Suprapubic skin (tissue), 4 donors: ENCODE measurements at places on chromosomes 2 and 18. TPM values are rescaled to one million over a fixed set of nuclear protein-coding genes. Genes with fewer than 3 reads are reported as not detected.

DNA sequence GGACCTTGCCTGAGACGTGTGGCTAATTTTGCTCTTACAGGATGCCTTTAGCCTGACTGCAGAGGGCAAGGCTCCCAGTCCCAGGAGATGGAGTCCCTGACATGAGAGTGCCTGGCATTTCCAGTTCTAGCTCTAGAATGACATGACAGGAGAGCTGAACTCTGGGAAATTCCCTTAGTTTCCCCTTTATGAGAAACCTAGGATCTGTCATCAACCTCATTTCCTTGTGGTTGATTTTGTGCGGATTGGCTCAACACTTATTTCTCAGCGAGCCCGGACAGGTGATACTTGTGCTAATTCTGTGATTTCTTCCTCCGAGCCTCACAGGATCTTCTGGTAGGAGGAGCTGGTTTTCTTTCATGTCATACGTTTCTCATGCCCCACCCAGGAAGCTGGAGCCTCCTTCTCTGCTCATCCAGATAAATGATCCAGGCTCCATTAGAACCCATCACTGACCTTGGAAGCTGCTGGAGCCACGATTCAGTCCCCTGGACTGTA, at the start of gene IL36G:
Gene IL36G (plus strand): TSS at position 448 of the 498 bp plus-strand sequence. CDS start 633 bp downstream, outside the sequence.
- no peaks in the 10 kb centered on the region for H3K4me1 ChIP-seq
- H3K27ac ChIP-seq: no peak within 1 kb of the TSS
- DNase-seq: no peak

GRCh38 chr18:34866739-34867138, 156.6 kb downstream of the DTNA start:
- H3K4me3 ChIP-seq: no peak overlapping the region
- DNase-seq: no peak
- no peaks in the 10 kb centered on the region for H3K4me1 ChIP-seq
- H3K36me3 ChIP-seq: no peaks in the 10 kb centered on the region

DNA sequence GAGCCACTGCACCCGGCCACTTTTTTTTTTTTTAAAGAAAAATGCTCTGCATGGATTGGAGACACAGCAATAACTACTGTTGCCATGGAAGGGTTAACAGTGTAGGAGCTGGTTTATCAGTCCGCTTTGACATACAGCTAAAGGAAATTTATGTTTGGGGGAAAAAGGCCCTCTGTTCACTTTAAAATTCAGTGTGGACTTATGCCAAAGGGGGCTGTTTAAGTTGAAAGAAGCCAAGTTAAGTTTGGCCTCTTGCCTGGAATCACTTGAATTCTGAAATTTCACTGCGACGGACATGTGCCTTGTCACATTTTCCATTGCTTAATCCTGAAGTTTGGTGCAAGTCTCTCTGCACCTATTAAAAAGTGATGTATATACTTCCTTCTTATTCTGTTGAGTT, 3.1 kb downstream of the KCNE4 start:
- H3K36me3 ChIP-seq: no peaks in the 10 kb centered on the region
- peaks cover 6% of the 10 kb centered on the region for H3K27me3 ChIP-seq
- DNase-seq: no peak
- H3K27ac ChIP-seq: peak overlapping the region; percentile 77

- H3K36me3 ChIP-seq: no peaks in the 10 kb centered on the region
- H3K4me1 ChIP-seq: peaks cover 11% of the 10 kb centered on the region
Observed at GRCh38 chr2:61759005-61759404, 94.9 kb downstream of the FAM161A start.

DNA sequence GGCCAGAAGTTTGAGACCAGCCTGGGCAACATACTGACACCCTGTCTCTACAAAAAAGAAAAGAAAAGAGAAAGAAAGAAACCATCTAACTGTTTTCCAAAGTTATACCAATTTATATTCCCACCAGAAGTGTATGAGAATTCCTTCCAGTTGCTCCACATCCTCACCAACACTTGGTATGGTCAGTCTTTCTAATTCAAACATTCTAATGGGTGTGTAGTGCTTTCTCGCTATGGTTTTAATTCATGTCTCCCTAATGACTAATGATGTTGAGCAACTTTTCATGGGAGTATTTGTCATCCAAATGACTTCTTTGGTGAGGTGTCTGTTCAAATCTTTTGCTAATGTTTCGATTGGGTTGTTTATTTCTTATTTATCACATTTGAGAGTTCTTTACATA, 10.5 kb upstream of the B3GNT7 start:
- no peaks in the 10 kb centered on the region for H3K27me3 ChIP-seq
- no peaks in the 10 kb centered on the region for H3K4me1 ChIP-seq
- no peak for DNase-seq
- no peak overlapping the region for H3K4me3 ChIP-seq
- H3K36me3 ChIP-seq: no peaks in the 10 kb centered on the region

GRCh38 chr2:36338827-36339145, 16.8 kb upstream of the CRIM1 start:
- no peaks in the 10 kb centered on the region for H3K27me3 ChIP-seq
- DNase-seq: no peak
- H3K4me1 ChIP-seq: no peaks in the 10 kb centered on the region
- no peaks in the 10 kb centered on the region for H3K36me3 ChIP-seq

DNA sequence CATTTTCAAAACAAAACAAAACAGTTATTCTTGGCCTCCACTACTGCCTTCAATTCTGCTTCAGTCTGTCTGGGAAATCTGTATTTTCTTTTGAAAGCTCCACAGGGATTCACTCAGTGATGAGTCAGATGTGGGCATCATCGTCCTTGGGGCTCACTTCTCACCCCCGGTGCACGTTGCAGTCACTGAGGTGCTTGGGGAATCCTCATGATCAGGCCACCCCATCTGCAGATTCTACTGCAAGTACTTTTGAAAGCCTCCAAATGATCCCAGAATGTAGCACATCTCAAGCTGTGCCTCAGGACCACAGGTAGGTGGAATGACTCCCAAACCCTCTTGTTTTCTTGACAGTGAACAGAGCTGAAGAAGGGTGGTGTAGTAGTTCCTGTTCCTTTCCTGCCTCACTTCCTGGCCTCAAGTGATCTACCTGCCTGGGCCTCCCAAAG, 34.3 kb downstream of the LPIN2 start:
- no peaks in the 10 kb centered on the region for H3K27me3 ChIP-seq
- DNase-seq: no peak
- H3K27ac ChIP-seq: peak overlapping the region; percentile 50
- H3K36me3 ChIP-seq: no peaks in the 10 kb centered on the region
- H3K4me1 ChIP-seq: peaks cover 52% of the 10 kb centered on the region

GRCh38 chr2:224894356-224894755, 147.9 kb downstream of the DOCK10 start:
- no peaks in the 10 kb centered on the region for H3K4me1 ChIP-seq
- H3K27me3 ChIP-seq: no peaks in the 10 kb centered on the region
- H3K27ac ChIP-seq: no peak overlapping the region
- no peak overlapping the region for H3K4me3 ChIP-seq
- H3K36me3 ChIP-seq: no peaks in the 10 kb centered on the region

DNA sequence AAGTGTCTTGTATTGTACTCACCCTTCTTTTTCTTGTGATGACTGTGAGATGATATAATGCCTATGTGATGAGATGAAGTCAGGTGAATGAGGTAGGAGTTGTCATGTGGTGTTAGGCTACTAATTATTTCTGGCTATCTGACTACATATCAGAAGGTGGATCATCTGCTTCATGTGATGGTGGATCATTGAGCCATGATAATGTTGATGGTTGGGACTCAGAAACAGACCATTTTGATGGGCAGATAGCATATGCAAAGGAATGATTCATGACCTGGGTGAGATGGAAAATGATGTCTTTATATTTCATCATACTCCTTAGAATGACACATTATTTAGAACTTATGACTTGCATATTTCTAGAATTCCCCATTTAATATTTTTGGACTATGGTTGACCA, 19.5 kb downstream of the ANKRD30B start:
- no peaks in the 10 kb centered on the region for H3K27me3 ChIP-seq
- H3K27ac ChIP-seq: no peak overlapping the region
- H3K4me3 ChIP-seq: no peak overlapping the region
- no peaks in the 10 kb centered on the region for H3K36me3 ChIP-seq

GRCh38 chr2:206527153-206527552, 83.8 kb downstream of the ADAM23 start:
- H3K27me3 ChIP-seq: no peaks in the 10 kb centered on the region
- no peak overlapping the region for H3K27ac ChIP-seq
- H3K4me3 ChIP-seq: no peak overlapping the region
- no peaks in the 10 kb centered on the region for H3K36me3 ChIP-seq
- DNase-seq: no peak

DNA sequence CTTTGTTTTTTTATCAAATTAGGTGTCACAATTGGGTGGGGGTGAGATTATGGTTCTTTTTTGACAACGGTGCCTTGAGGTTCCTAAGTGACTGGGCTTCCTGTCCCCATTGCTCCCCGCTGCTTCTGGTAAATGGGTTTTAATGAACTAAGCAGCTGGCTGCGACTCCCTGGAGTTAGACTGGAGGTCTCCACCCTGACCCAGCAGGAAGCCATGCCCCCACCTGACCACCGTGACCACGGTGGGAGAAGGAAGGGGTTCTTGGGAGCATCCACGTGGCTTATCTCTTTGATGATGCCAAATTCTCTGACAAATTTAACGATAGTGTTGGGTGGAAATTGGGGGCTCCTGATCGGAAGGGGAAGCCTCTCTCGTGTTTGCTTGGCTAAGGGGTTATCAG, 12.2 kb downstream of the CNDP2 start:
- peaks cover 94% of the 10 kb centered on the region for H3K36me3 ChIP-seq
- H3K27me3 ChIP-seq: no peaks in the 10 kb centered on the region
- H3K4me1 ChIP-seq: no peaks in the 10 kb centered on the region
- no peak overlapping the region for H3K4me3 ChIP-seq
- no peak overlapping the region for H3K27ac ChIP-seq

DNA sequence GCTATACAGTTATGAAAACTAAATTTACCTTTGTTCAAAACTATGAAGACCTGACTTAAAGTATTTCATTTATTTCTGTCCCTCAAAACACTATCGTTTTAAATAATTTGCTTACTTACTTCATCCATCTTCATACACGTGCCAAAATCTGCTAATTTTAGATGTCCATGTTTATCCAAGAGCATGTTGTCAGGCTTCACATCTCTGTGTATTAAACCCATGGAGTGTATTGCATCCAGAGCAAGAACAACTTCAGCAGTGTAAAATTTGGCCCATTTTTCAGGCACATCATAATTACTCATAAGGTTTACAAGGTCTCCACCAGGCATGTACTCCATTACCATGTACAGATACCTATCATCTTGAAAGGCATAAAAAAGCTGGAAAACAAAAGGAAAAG, 80.3 kb downstream of the SLC66A3 start:
- H3K4me3 ChIP-seq: no peak overlapping the region
- no peaks in the 10 kb centered on the region for H3K27me3 ChIP-seq
- DNase-seq: no peak
- H3K36me3 ChIP-seq: no peaks in the 10 kb centered on the region
- H3K27ac ChIP-seq: no peak overlapping the region

DNA sequence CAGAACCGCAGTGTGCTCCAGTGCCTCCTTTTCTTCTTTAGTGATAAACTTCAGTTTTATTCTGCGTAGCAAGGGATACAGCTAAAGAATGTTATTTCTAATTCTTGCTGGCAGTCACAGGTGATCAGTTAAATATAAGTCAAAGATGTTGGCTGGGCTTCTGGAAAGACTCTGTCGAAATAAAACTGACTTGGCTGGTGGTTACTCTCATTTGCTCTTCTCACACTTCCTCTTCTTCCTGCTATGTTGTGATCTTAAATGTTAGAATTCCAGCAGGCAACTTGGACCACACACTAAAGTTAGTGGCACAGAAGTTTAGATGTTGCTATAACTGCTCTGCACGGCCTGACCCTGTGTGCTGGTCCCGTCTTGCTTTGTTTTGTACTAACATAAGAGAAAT, 278.6 kb downstream of the CDH19 start:
- no peak overlapping the region for H3K27ac ChIP-seq
- H3K4me3 ChIP-seq: no peak overlapping the region
- H3K4me1 ChIP-seq: no peaks in the 10 kb centered on the region

- H3K4me3 ChIP-seq: no peak overlapping the region
- peaks cover 50% of the 10 kb centered on the region for H3K36me3 ChIP-seq
- H3K27me3 ChIP-seq: no peaks in the 10 kb centered on the region
- peaks cover 12% of the 10 kb centered on the region for H3K4me1 ChIP-seq
- peak overlapping the region; percentile 35 for H3K27ac ChIP-seq
- DNase-seq: no peak
Observed at GRCh38 chr2:159753797-159754196, 41.5 kb downstream of the MARCHF7 start.

DNA sequence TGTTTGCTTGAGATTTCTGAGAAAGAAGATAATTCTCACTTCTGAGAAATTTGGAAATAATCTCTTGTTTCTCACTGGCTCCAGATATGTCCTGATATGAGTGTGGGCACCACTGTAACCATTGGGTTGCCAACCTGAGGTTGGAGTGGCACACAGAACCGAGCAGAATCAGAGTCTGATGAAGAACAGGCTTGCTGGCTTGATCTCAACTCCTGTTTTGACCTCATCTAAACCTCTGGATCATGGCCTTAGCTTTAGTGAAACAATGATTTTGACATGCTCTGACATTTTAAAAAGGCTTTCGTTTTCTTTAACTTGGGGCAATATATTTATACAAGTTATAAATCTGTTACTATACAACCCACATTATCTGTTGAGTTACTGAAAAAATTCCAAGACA, 548.0 kb downstream of the IRS1 start:
- H3K4me3 ChIP-seq: no peak overlapping the region
- peaks cover 5% of the 10 kb centered on the region for H3K4me1 ChIP-seq
- no peak for DNase-seq
- H3K27ac ChIP-seq: no peak overlapping the region

- DNase-seq: peak; percentile 91
- H3K27ac ChIP-seq: no peak within 1 kb of the TSS
- peak within 1 kb of the TSS; percentile 74 for H3K4me3 ChIP-seq
- no peaks in the 10 kb centered on the region for H3K27me3 ChIP-seq
- H3K36me3 ChIP-seq: no peaks in the 10 kb centered on the region
Observed at GRCh38 chr18:46071653-46072375, at the start of gene PSTPIP2. PSTPIP2 (minus strand) TSS chr18:46072260; CDS start chr18:46072188, 72 bp downstream.

DNA sequence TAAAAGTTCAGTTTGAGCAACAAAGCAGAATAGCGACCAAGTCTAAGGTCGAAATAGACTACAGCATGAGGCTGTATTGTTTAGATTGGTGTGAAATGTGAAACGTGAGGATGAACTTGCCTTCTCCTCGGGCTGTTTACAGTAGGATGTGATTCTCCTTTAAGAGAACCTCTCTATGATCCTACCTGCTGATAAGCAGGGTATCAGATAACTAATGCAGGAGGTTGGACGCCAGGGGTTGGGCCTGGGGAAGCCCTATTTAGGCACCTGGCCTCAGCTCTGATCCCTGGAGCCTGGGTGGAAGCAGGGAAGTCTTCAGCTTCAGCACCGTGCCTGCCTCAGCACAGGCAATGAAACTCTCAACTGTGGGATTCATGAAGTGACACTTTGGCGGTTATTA, 11.4 kb downstream of the CRYGD start:
- peaks cover 9% of the 10 kb centered on the region for H3K4me1 ChIP-seq
- peaks cover 15% of the 10 kb centered on the region for H3K27me3 ChIP-seq
- no peaks in the 10 kb centered on the region for H3K36me3 ChIP-seq

- no peaks in the 10 kb centered on the region for H3K4me1 ChIP-seq
- H3K27ac ChIP-seq: no peak overlapping the region
- DNase-seq: no peak
- no peaks in the 10 kb centered on the region for H3K27me3 ChIP-seq
- H3K36me3 ChIP-seq: no peaks in the 10 kb centered on the region
- H3K4me3 ChIP-seq: no peak overlapping the region
Observed at GRCh38 chr2:211745295-211746097, 793.1 kb downstream of the ERBB4 start.

GRCh38 chr18:46261799-46262198, 157.6 kb downstream of the HAUS1 start:
- no peak for DNase-seq
- no peak overlapping the region for H3K4me3 ChIP-seq
- H3K27ac ChIP-seq: no peak overlapping the region
- H3K36me3 ChIP-seq: peaks cover 12% of the 10 kb centered on the region

Gene SMAD7
- 26.3 TPM for total RNA-seq

Gene SCYGR3
- total RNA-seq: not detected

Gene ACMSD
- total RNA-seq: not detected

Gene PLGLB2
- 2.3 TPM for total RNA-seq

Gene SCN2A
- 0.19 TPM for total RNA-seq

Gene MERTK
- 5.5 TPM for total RNA-seq

Gene ZSCAN30
- 9.6 TPM for total RNA-seq

Gene ANKRD23
- 6.1 TPM for total RNA-seq
